ENCODE measurements at places on chromosomes 16 and 17. TPM values are rescaled to one million over a fixed set of nuclear protein-coding genes. Genes with fewer than 3 reads are reported as not detected.

Gene PMFBP1
- total RNA-seq, result 0.41 TPM

Gene VPS9D1
- 7.7 TPM for total RNA-seq

Gene PRSS27
- 1.6 TPM for total RNA-seq

Gene B3GNT9
- 1.2 TPM for total RNA-seq

Gene TP53TG3
- not detected for total RNA-seq

Gene MAPT
- total RNA-seq, result 76.6 TPM

Gene ASPHD1
- 9.4 TPM for total RNA-seq

Gene BAIAP3
- 11.4 TPM for total RNA-seq

Gene ITGB3
- total RNA-seq, result 1.2 TPM

Gene TIMP2
- 33.8 TPM for total RNA-seq

Gene HSD17B1
- total RNA-seq, result 1.6 TPM

Gene G6PC3
- total RNA-seq, result 11.4 TPM

Gene CD300LB
- total RNA-seq, result not detected

Gene KCTD19
- under 0.01 TPM for total RNA-seq

Gene KIF1C
- 10.2 TPM for total RNA-seq

Gene TTLL6
- not detected for total RNA-seq

Gene MEIOC
- 0.41 TPM for total RNA-seq

Gene UTS2R
- not detected for total RNA-seq

Gene PPP1R9B
- 68.9 TPM for total RNA-seq

Gene HIC1
- 3.3 TPM for total RNA-seq

Gene IL34
- total RNA-seq, result 1.6 TPM

Gene SEZ6L2
- total RNA-seq, result 43.2 TPM

Gene EVI2A
- total RNA-seq, result 2.4 TPM

Gene SLC38A8
- total RNA-seq, result not detected

Gene ZNF469
- total RNA-seq, result 0.41 TPM

Gene MAP2K4
- 109 TPM for total RNA-seq

Gene TMC7
- total RNA-seq, result 3.3 TPM

Gene CCDC144A
- total RNA-seq, result 48.5 TPM

Gene TEKT5
- total RNA-seq, result 1.6 TPM

Gene LPO
- not detected for total RNA-seq

Gene SYT17
- 8.2 TPM for total RNA-seq

Gene SMIM5
- under 0.01 TPM for total RNA-seq

Gene RNF167
- total RNA-seq, result 13.0 TPM

Gene CEP20
- 44.8 TPM for total RNA-seq

Gene ACOX1
- 98.2 TPM for total RNA-seq

Gene MYH13
- total RNA-seq, result not detected

Gene ANKRD13B
- total RNA-seq, result 19.6 TPM

Gene ABCA5
- total RNA-seq, result 49.3 TPM

Gene TBC1D3H
- total RNA-seq, result not detected

Gene DPEP3
- not detected for total RNA-seq

Gene ZNF423
- 7.3 TPM for total RNA-seq

Gene PPP1R1B
- total RNA-seq, result 27.3 TPM

Gene CLDN7
- total RNA-seq, result 0.82 TPM

Gene KIF19
- not detected for total RNA-seq

Gene KRT31
- total RNA-seq, result 1.2 TPM

Gene ENPP7
- total RNA-seq, result not detected

Gene MYH8
- total RNA-seq, result under 0.01 TPM

Gene PRSS8
- total RNA-seq, result not detected

Gene KRT32
- not detected for total RNA-seq

Gene CCL13
- 1.2 TPM for total RNA-seq

Data from frontal cortex (tissue), 4 donors.